ENCODE measurements at places on chromosomes 11 and 22.

DNA sequence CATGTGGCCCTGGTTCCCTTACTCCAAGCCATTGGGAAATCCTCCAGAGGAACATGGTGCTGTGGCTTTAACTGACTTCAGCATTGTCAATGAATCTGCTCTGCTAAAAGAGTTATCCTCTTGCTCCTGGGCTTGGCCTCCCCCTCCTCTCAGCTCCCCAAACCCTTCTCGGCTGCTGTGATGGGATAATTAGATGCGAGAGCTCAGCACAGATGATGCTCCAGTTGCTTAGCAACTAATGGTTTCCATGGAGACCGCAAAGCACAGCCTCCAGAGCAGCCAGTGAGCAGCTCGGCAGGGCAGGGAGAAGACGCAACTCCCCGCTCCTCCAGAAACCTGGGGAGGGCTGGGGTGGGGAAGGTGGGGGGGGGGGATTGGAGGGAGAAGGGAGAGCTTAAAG lies 2.8 kb upstream of the UPK2 start:
- peak; percentile 43 for DNase-seq

GRCh38 chr22:23829845-23830372 lies 8.9 kb downstream of the DERL3 start:
- no peak for DNase-seq

DNA sequence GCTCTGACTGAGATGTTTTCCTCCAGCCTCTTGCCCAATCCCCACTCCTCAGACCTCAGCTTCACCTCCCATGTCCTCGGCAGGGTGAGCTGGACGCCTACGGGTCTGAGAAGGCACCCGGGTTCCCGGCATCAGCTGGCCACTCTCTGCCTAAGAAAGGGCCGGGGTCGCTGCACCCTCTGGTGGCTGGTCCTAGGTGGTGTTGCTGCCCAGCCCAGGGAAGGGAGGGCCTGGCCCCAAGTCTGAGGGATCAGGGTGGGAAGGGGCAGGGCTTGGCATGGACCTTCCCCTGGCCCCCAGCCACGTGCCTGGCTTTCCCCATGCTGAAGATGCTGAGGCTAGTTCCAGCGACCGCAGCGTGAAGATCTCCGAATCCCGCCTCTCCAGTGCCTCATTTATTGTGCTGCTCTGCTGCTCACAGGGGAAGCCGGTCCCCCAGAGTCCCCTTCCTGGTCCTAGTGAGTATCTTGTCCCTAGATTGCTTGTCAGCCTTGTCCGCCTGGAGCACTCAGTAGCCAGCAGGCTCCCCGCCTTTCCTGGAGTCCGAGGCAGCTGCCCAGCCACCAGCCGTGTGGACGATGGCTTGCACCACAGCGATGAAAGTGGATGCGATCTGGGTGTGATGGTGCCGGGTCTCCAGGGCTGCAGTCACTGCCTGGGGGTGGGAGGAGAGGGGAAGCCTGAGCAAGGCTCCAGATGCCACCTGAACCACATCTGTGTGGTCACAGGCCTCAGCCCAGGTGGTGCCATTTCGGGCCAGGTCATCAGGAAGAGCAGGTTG lies 2.9 kb upstream of the GGT5 start:
- DNase-seq, result peak; percentile 92

GRCh38 chr11:123580557-123581275 lies 73.7 kb downstream of the SCN3B start:
- peak; percentile 85 for DNase-seq

DNA sequence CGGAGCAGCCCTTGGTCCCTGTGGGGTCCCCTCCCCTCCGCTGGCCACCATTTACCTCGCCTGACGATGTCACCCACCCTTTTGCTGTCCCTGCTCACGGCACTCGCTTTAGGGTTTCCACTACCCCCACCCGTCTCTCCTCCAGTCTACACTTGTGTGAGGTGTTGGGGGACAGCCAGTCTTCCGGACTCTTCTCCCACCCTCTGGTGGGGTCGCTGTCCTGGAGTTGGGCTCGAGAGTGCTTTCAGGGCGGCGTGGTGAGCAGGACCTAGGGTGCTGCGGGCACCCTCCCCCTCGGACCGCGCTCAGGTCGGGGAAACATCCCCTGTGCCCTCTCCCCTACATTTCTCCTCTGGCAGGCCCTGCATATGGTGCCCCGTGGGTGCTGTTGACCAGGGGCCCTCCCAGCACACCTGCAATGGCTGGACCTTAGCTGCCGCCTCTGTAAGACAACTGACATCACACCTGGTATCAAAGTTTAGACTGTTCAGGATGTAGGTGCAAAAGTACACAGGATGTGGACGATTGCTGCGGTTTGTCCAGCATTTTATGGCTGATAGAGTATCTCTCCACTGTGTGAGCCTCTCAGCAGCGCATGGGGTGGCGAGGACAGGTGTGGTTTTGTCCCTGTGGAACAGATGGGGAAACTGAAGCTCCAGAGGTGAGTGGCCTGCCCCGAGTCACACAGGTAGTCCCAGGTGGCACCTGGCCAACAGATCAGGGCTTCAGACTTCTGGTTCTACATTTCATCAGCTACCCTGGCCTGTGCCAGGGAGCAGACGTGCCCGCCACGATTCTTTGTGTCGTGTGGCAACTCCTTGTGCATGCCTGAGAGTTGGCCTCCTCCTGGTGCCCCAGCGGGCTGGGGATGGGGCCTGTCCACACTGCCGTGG lies 1.2 kb downstream of the GRK2 start:
- DNase-seq, result no peak

- DNase-seq, result no peak
Measured at GRCh38 chr11:58963551-58964104, 24.3 kb downstream of the GLYATL1 start.

- DNase-seq, result no peak
Measured at GRCh38 chr22:19657252-19658056, 56.8 kb upstream of the SEPTIN5 start.

GRCh38 chr22:42939941-42940653 lies 74.9 kb downstream of the PACSIN2 start:
- no peak for DNase-seq

- no peak for DNase-seq
Measured at GRCh38 chr22:46769191-46769675, 6.8 kb downstream of the TBC1D22A start.

- no peak for DNase-seq
Measured at GRCh38 chr11:72908032-72908676, 93.9 kb downstream of the ATG16L2 start.

DNA sequence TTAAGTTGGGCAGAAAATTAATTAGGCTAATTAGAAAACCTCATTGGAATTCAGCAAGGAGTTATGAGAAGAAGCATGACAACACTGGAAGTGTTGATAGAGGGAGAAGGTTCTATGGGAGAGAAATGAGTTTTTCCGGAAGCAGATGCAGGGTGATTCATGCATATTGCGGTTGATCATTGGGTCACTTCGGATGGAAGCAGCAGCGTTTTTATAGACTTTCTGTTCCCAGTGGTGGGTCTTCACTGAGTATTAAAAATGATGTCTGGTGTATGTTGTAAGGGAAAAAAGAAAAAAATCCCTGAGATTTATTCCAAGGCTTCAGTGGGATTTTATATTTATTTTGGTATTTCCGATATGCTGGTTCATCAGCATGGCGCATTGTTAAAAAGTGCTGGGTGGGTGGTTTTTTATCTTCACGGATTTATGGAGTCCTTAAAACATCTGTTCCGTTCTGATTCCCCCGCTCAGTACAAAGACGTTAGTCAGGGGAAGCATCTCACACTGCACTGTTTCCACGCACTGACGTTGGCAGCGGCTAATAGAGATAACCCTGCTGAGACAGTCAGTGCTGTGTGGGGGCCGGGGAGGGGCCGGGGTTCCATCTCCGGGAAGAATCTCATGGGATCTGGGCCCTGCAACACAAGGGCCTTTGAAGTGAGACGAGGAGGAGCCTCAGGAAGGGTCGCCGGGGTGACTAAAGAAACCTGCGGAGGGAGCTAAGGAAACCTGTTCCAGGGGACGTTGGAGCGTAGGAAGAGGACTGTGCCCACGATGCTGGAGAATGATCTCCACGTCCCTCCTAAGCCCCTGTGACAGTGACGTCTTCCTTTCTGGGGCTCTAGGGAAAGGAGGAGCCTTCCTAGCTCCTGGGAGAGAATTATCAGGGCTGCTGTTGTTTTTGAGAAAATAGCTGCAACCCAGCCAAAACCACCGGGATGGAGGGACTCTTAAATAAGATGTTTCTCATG lies 390.0 kb downstream of the NTM start:
- no peak for DNase-seq

DNA sequence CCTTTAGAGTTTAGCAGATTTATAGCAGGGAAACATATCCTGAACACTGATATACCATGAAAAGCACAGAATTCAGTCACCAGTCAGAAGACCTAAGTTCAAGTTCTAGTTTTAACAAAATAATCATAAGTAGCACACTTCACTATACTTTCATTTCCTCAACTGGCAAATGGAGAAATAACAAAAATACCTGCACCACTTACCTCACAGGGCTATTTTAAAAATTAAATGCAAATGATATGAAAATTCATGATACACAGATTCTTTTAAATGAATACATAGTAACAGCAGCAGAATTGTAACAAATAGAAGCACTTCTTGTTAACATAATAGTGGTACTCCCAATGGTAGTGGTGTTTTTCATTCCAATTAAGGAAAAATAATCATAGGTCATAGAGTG lies 139.0 kb downstream of the FCHSD2 start:
- DNase-seq, result no peak

DNA sequence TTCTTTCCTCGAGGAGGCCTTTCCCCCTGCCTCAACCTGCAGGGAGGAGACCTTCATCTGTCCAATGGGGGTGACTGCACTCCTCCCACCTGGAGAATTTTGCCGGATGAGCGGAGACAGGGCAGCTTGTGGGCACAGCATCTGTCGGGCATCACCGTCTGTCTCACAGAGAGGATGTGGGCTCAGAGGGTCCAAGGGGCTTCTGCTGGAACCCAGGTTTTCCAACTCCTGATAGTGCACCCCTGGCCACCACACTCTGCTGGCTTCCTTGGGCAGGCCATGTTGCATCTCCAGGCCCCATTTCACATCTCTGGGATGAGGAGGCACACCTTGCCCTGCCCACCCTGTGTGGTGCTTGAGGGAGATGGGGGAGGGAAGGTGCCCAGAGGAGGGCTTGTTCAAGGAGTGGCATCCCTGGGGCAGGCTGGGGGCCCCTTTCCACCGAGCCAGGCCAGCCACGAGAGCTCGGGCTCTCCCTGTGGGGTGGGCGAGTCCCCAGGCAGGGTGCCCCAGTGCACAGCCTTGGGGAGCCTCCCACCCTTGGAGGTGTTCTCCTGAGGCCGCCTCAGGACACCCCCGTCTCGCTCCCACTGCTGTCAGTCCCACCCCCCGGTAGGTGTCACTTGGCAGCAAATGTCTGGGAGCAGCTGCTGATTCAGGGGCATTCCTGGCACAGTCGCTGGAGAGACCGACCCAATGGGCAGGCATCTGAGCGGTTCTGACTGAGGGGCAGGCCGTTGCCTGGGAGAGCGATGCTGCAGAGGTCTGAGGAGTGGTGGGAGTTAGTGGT lies 84.2 kb downstream of the MORC2 start:
- no peak for DNase-seq

DNA sequence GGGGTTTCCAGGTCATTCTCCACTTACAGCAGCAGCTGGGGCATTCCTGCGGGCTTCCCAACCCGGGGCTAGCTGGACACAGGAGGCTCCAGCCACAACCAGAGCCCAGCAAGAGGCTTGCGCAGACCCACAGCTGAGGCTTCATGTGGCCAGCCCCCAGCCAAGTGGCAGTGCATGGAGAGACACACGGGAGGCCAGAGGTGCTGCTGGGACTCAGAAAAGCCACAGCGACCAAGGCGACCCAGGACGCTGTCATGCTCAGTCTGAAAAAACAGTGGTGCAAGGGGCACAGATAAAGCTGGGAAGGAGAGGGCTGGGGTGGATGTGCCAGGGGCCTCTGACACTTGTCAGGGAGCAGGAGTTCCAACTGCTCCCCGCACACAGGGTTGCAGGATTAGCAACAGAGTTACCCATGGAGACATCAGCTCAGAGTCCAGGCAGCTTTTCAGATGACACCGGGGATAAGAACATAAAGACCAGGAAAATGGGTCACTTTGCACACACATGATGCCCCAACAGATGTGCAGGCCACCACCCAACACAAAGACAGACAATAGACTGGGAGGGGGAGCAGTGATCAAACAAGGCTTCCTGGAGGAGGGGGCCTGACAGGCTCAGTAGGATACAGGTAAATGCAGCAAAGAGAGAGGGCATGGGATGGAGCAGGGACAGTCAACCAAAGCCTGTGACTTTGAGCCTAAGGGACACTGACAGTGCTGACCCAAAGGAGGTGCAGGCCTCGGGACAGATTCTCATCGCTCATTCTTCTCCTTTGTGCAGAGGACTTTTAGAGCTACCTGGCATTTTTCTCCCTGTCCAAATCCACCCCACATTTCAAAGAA lies 6.9 kb upstream of the NEAT1 start:
- no peak for DNase-seq

DNA sequence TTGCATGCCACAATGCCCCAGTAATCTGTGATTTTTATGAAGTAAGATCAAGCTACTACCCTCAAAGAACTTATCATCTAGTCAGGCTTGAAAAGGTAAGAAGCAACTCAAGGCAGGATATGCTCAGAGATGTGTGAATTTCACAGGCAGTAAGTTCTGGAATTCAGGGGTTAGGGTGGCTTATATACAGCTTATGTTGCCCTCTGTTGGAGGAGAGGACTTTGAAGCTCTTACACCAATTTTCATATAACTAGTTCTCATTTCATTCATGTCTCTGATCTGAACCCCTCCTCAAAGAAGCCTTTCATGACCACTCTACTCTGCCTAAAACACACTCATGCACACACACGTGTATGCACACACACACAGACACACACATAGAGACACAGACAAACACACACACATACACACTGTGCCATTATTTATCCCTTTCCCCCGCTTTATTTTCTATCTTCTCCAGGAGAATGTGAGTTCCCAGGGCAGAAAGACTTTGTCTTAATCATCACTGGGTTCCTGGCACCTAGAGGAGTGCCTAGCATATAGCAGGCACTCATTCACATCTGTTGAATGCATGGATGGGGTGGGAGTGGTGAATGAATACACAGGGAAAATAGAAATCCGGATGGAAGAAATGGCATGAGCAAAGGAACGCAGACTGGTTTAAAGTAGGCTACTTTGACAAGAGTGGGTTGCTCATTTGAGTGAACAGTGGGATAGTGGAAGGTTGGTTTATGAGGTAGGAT lies 220.7 kb upstream of the ZBED5 start:
- DNase-seq, result no peak

Measured in HEK293T (cell line).